Germinal center (tissue), 1 donor: ENCODE measurements at places on chromosomes 12 and 14.

DNA sequence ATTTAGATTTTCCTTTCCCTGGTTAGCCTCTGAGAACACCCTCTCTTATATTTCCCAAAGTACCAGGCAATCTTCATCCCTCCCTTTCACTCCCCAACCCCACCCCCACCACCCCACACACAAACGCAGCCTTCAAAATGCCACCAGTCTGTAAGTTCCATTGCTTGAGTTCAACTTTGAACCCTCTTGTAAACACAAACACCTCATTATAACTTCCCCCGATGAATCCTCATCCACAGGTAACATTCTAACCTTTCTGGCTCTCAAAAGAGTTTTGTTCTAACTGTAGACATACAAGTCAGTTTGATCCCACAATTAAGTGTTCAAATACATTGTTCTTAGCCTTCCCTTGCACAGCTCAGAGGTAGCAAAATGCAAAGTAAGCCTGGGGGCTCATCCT lies 199.4 kb upstream of the FOXN3 start:
- no peak for DNase-seq

DNA sequence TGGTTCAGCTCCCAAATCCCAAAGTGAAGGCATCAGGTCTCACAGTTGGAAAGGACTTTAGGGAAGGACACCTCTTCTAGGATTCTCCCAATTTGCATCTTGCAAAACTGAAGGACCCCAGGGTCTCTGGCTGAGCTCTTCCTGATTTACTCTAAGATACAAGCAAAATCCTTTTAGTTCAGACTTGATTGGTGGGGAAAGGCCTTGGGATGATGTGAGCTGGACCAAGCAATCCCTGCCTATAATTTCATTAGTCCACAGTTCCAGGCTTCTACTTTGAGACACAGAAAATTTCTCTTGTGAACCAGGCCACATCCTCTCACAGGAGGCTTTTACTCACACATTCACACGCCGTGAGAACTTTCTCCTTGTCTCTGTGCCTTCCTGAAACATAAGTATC lies 23.6 kb upstream of the VWF start:
- no peak for DNase-seq

GRCh38 chr12:78767264-78767981 lies 97.2 kb upstream of the SYT1 start:
- DNase-seq, result no peak

GRCh38 chr12:79162147-79162772 lies 297.7 kb downstream of the SYT1 start:
- DNase-seq, result no peak

GRCh38 chr14:105525861-105526775 lies at the start of gene TMEM121:
TMEM121 (plus strand) TSS chr14:105526583; CDS start chr14:105528835, 2,252 bp downstream.
- peak; percentile 51 for DNase-seq

DNA sequence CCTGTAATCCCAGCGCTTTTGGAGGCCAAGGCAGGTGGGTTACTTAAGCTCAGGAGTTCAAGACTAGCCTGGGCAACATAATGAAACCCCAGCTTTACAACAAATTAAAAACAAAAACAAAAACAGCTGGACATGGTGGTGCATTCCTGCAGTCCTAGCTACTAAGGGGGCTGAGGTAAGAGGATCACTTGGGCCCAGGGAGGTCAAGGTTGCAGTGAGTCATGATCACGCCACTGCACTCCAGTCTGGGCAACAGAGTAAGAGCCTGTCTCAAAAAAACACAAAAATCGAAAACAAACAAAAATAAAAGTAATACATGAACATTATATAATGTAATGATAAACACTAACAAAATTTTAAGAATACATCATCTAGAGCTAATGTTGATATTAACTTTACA lies 46.2 kb upstream of the GRIP1 start:
- no peak for DNase-seq

DNA sequence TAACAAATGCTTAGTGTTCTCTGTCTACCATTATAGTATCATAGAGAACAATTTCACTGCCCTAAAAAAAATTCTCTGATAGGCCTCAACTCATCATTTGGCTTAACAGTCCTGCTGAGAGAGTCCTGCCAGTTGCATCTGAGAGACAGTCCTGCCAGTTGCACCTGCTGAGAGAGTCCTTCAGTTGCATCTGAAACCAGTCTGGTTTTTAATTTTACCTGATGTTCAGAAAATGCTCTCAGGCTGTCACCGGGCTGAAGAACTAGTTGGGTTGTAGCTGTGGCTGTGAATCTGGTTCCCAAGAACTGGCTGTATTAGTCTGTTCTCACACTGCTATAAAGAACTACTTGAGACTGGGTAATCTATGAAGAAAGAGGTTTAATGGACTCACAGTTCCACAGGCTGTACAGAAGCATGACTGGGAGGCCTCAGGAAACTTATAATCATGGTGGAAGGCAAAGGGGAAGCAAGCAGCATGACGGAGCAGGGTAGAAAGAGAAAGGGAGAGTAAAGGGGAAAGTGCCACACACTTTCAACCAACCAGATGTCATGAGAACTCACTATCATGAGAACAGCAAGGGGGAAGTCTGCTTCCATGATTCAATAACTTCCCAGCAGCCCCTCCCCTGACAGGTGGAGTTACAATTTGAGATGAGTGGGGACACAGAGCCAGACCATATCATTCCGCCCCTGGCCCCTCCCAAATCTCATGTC lies 51.6 kb downstream of the PRKCH start:
- DNase-seq, result no peak
